ENCODE measurements at places on chromosomes 7 and 10.

- no peak for DNase-seq
These were observed 581.7 kb downstream of the DNAJB6 start for GRCh38 chr7:157918326-157919080.

DNA sequence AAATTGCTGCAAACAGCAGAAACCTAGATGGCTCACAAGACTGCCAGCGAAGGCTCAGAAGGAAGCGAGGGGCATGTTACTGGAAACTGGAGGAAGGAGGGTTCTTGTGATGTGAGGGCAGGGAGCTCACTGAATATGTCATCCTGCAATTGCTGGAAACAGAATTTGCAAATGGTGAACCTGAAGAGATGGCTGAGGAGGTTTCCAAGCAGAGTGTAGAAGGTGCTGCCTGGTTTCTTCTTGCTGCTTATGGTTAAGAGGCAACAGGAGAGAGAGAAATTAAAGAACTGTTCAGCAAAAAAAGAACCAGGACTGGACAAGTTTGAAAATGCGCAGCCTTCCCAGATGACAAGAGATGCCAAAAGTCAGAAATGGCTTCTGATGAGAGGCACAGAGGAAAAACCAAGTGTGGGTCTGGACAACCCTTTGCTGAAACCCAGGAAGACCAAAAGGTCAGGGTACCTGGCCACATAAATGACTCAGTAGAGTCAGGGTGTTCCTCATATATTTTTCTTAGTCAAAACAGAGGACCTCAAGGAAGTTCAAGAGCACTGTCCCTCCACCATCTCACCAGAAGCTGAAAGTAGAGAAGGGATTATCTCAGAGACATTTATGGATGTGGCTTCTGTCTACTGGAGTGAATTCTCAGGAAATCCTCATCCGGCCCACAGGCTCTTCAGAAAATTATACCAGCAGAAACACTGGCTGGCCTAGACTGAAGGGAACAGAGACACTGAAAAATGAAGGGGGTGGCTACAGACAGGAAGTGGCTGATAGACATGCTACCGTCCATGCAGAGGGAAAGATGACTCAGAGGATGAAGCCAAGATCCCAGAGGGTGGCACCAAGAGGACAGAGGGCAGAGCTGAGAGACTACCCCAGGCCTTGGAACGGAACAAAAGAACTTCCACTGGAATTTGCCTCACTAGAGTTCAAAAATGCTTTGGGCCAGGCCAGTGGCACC, 10.1 kb downstream of the PAPOLB start:
- DNase-seq, result no peak

GRCh38 chr7:80558116-80558515, 46.3 kb upstream of the GNAT3 start:
- no peak for DNase-seq

DNA sequence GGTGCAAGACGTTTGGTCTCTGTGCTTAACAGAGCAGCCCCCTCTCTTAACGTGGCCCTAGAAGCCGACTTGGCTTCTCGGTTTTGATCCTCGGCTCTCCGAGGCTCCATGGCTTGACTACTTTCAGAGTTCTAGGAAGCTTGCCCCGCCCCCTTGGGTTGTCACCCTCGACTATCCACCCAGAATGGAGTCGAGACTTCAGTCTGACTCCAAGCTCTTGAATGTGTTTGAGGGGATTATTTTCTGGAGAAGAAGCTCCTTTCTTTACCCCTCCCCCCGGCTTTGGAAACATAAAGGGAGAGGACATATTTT, 448 bp downstream of the SEC24C start:
- DNase-seq, result no peak

DNA sequence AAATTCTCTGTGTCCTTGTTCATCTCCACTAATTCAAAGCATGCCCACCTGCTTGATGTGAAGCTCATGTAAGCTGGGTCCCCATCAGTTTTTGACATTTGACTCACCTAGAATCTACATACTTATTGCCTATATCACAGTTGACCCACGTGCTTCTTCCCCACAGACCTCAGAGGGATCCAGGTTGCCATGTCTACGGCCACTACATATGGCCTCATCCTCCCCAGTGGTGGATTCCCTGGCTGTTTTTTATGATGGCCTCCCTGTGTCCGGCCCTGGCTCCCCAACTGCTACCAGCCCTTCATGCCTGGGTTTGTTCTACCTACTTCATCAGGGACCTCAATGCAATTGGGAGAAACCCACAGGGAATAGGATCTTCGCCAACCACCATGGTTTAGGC, 187.4 kb upstream of the GDF10 start:
- DNase-seq, result no peak

GRCh38 chr10:119608316-119609155, 11.8 kb upstream of the TIAL1 start:
- DNase-seq, result peak; percentile 81

GRCh38 chr7:92754919-92755581, 81.3 kb downstream of the CDK6 start:
- no peak for DNase-seq

DNA sequence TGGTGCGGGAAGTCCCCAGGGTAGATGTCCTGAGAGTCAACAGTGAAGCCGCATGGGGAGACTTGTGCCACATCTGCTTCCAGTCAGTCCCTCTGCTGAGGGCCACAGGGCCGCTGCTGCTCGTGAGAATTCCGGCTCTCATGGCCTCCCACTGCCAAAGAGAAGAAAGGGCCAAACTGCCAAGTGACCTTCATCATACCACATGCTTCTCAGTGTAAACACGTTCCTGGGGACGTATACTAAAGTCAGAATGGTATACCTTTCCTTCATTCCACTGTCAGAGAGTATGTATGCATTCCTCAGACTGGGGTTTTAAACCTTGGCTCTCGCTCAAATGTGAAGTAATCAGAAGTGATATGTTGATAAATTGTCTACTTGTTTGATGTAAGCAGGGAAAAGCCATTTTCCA, 52.8 kb upstream of the SEC61G start:
- no peak for DNase-seq

GRCh38 chr10:113486531-113486930, 66.3 kb upstream of the HABP2 start:
- DNase-seq, result no peak
